T1000 (cell line): ENCODE measurements at places on chromosomes 4 and X.

- DNase-seq, result no peak
Observed at GRCh38 chr4:186634591-186635128, 79.3 kb upstream of the MTNR1A start.

- peak; percentile 9 for DNase-seq
Observed at GRCh38 chr4:185039508-185040273, 21.4 kb downstream of the HELT start.

GRCh38 chr4:26490111-26490959, at the start of gene CCKAR:
TSS of gene CCKAR (minus strand) at chr4:26490484. CDS start at chr4:26490267, 217 bp downstream.
- DNase-seq, result no peak

DNA sequence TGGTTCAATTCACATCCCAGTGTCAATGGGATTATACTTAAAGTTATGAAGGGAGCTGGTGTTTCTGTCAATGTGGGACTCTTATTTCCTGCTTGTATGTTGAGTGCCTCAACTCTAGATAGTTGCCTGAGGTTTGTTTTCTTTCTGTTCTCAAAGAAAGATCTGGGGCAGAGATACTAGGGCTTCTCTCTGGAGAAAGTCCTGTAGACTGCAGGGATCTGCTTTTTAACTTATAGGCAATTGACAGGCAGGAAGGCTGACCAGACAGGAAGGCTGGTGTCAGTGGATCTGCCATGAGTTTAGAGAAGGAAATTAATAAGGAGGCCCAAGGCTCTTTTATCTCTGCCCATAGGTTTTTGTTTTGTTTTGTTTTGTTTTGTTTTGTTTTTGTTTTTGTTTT, 64.0 kb upstream of the PRKX start:
- no peak for DNase-seq

GRCh38 chr4:168693750-168694490, 197.1 kb downstream of the PALLD start:
- DNase-seq, result no peak

- no peak for DNase-seq
Observed at GRCh38 chrX:318068-318738, 393 bp downstream of the GTPBP6 start.
